ENCODE measurements at places on chromosomes 7 and 10.

GRCh38 chr7:86956567-86956966 is 102.9 kb downstream of the ELAPOR2 start:
- no peak for DNase-seq

DNA sequence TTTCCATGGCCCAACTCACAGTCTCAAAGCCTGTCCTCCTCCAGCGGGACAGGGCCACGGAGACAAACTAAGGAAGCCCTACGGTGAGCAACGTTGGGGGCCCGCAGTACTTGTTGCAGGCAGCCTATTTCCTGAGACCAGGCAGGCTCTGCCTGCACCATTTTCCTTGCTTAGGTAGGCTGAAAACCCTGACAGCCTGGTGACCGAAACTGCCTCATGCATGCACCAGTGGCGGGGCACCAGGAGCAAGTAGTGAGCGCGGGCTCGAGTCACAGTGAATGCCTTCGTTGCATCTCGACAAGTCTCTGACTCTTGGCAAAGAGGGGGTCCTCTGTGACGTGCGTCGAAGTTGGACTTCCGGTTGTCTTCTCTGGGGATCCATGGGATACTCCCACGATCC is 23.3 kb upstream of the ZNF273 start:
- DNase-seq, result no peak

- no peak for DNase-seq
These were observed 2.7 kb upstream of the EN2 start for GRCh38 chr7:155455132-155455693.

- no peak for DNase-seq
These were observed 55.2 kb downstream of the FHIP2A start for GRCh38 chr10:114876602-114877300.

- no peak for DNase-seq
These were observed 178.7 kb upstream of the PRSS58 start for GRCh38 chr7:142436601-142437000.

DNA sequence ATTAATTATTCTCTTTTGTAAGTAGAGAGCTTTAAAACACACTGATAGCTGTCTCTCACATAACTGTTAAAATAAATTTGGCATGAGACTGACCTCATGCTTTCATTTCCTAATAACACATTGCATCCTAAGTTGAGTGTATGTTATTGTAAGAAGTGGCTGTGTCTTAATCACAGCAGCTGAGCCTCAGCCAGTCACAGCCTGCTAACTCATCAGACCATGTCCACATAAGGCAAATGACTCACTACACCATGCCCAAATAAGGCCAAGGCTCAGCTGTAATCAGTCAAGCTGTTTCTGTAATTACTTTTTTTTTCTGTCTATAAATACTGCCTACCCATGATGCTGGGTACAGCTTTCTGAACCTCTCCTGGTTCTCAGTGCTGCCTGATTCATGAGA is 860.9 kb downstream of the XPNPEP1 start:
- DNase-seq, result no peak

- DNase-seq, result no peak
These were observed 203.5 kb downstream of the RNLS start for GRCh38 chr10:88379575-88379974.

GRCh38 chr10:101615525-101616116 is 27.5 kb downstream of the DPCD start:
- DNase-seq, result no peak

DNA sequence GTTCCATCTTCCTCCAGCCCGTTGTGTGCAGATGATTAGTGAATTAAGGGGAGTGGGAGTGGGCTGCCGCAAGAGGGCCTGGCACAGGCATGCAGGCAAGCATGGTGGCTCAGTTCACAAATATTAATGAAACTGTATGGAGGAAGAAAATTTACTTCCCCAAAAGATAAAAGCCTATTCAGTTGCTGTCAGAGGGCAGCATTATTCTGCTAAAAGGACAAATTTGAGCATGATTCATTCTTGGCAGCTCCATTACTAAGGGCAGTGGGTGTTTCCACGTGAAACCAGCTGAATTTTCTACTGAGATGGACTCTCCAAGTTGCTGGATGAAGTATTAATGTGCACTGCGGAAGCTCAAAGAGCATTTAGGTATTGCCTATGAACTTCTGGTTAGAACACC is 90.9 kb upstream of the WDR11 start:
- DNase-seq, result no peak

DNA sequence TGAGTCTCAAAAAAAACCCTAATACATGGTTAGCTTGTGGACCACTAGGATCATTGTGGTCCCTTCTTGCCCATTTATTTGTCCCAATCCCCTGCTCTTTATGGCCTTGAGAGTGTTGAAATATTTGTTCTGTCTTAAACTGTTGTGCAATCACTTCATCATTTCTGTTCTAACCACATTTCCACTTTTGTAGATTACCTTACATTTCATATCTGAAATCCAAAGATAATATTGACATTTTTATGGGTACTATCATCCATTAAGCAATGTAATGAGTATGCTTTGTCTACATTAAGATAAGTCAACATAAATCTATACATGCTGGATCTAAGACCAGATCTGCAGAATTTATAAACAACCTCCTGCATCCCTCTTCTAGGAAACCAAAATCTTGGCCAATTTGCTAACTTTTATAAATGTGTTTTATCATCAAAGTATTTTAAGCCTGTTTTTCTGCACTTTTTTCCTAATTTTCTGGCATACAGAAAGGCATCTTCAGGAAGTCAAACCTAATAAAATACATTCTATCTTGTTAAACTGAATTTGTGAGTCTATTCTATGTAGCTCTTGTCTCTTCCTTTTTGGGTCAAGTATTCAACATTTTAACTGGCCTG is 359.4 kb upstream of the CELF2 start:
- DNase-seq, result no peak

DNA sequence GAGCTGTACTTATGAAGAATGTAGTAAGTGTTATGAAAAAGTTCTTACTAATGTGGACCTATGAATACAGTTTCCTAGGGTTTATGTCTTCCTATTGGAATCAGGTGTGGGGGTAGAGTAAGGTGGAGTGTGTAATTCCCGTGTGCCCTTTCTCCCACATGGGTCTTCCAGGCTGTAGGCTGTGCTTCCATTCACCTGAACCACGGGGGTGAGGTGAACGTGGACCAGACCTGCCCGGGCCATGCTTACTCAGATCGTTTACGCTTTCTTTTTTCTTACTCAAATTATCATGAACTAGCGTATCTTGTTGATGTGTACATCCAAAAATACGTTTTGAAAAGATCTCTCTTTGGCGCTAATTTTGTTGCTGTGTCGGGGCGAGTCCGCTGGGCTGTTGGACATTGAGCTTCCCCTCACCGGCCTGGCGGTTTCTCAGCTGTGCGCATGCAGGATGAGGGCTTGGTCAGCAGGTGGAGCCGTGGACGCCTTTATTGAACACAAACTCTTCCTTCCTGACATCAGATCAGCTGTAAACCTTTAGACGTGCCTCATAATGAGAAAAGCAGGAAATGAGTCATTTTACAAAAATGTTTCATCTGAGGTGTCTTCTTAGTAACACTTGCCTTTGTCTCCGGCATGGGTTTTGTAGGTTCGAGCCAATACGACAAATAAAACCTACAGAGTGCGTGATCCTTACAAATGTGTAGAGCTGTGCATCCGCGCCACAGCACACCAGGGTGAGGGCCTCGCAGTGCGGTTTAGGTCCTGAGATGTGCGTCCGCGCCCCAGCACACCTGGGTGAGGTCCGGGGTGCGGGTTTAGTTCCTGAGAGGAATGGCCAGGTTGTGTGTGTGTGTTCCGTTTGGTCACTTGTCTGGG is 53.8 kb downstream of the WDR37 start:
- peak; percentile 62 for DNase-seq

DNA sequence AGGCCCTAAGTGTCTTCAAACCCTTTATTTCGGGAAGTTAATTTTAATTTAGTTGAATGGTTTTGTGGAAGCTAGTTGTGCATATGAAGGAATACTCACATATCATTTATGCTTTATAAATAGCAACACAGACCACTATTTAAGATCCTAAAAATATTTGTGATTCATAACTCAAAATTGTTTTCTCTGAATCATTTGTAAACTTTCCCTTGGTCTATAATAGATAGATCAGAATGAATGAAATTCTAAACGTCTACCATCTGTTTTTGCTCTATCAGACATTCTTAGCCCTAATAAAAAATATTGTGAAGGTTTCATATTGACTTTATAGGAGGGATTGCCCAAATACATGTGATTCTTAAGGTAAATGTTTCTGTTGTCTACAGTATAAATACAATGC is 43.5 kb downstream of the LOXL4 start:
- DNase-seq, result no peak

DNA sequence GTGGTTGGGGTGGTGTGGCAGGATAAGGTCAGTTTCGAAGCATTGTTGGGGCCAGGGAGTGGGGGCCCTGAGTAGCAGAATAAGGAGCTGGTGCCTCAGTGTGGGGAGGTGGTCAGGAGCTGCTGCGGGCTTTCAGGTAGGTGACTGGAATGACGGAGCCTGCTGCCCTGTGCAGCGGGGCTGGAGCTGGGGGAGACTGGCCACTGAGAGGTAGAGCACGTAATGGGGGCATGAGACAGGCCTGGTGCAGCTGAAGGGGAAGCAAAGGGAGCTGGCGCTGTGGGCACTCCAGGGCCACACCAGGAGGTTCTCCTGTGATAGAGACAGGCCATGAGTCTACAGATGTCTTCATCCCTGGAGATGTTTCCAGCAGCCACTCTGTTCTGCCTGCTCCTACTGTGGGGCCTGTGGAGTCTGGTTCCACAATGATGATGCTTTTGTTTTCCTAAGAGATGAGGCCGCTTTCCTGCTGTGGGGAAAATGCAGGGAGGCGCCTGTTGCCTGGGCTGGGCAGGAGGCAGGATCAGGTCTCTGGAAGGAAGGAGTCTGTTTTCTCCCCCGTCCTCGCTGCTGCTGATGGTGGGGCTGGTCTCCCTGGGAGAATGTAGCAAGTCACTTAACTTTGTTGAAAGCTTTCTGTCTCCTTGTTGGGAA is 31.1 kb downstream of the NUB1 start:
- no peak for DNase-seq

DNA sequence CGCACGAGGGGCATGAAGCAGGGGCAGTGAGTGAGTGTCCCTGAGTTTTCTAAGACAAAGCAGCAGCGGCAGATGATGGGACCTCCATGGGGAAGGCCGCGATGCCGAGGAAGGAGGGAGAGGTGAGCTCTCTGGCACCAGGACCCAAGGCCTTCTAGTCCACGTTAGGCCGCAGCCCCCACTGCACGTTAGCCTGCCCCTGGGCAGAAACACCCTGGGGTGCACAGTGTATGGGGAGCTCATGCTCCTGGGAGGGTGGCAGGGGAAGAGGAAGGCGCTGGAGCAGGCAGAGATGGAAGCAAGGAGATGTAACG is 97.3 kb upstream of the IKZF1 start:
- no peak for DNase-seq

- DNase-seq, result no peak
These were observed 9.1 kb downstream of the PRKG1 start for GRCh38 chr10:51083356-51083853.

DNA sequence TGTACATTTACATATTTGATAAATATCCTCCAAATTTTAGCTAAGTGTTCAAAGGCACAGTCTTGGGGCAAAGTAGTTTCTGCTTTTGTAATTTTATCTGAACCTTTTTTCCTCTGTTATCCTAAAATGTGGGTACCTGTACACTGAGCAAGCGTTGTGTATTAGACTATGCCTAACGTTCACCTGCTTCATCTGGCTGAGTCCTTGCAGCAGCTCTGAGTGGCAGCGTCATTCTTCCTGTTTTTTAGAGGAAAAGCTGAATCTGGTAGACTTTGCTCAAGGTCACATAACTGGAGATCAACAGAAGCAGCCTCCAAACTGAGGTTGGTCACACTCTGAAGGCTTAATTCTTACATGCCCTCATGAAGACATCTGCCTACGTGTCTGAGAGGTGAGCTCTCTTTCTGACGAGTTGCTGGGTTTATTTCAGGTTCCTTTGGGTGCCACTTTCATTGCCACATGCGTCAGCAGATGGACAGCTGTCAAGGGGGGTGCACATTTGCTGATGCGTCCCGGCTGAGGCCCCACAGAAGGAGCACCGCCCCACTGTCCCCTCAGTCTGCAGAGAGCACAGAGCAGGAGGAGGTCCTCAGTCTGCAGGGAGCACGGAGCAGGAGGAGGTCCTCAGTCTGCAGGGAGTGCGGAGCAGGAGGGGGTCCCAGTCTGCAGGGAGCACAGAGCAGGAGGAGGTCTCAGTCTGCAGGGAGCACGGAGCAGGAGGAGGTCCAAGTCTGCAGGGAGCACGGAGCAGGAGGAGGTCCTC is 406.5 kb upstream of the SHH start:
- DNase-seq, result no peak

GRCh38 chr10:85060944-85061343 is 732.6 kb downstream of the CCSER2 start:
- DNase-seq, result no peak

DNA sequence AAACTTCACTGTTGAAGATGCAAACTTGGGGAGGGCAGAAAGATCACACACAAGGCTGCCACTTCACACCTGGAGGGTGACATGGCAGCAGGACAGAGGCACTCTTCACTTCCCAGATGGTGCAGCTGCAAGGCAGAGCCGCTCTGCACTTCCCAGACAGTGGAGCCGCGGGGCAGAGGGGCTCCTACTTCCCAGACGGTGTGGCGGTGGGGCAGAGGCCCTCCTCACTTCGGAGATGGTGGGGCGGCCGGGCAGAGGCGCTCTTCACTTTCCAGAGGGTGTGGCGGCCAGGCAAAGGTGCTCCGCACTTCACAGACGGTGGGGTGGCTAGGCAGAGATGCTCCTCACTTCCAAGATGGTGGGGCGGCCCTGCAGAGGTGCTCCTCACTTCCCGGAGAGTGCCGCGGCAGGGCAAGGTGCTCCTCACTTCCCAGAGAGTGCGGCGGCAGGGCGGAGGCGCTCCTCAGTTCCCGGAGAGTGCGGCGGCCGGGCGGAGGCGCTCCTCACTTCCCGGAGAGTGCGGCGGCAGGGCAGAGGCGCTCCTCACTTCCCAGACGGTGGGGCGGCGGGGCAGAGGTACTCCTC is 58.3 kb upstream of the PPP1R9A start:
- no peak for DNase-seq

- no peak for DNase-seq
These were observed 2.6 kb downstream of the ST7 start for GRCh38 chr7:116955801-116956476.

GRCh38 chr10:114751856-114752255 is 69.7 kb upstream of the FHIP2A start:
- no peak for DNase-seq

DNA sequence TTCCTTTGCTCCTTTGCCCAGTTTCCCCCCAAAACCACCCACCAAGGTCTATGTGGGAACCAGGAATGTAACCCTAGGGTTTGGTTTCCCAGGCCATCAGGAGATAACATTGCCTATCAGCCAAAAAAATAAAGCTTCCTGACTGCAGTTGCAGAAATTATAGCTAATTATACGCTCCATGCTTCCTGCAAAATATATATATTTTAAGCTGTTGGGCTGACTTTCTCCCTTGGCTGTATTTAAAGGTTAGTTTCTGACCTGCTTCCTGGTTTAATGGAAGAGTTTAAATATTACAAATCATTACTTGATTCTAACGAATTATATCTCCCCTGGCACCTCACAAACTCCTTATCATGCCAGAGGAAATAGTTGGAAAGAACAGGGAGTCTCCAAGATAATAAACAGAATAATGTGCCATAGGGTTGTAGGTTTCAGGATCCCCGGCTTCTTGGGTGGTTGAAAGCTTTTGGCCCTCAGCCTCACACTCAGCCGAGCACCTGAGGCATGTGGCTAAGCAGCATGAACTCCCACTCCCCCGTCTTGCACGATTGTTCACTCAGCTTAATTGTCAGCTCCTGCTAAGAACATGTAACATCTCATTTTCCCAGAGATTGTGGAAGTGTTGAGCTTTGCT is 79.9 kb downstream of the FZD1 start:
- no peak for DNase-seq

Measured in activated T-helper 9 cell treated with anti-CD3 and anti-CD28 coated beads, Interleukin-2, amount 50 U/mL, for 16 hours (primary cell).